ENCODE measurements at places on chromosomes 1 and 21. TPM values are rescaled to one million over a fixed set of nuclear protein-coding genes. Genes with fewer than 3 reads are reported as not detected.

The TNFRSF8 gene
- total RNA-seq = 0.16 TPM

The KCND3 gene
- 0.03 TPM for total RNA-seq

The AMY1C gene
- total RNA-seq = not detected

The C1orf74 gene
- 2.6 TPM for total RNA-seq

The FABP3 gene
- 601 TPM for total RNA-seq

The GSTM3 gene
- total RNA-seq = 11.5 TPM

The THEM5 gene
- not detected for total RNA-seq

The ETV3 gene
- total RNA-seq = 11.7 TPM

The CRYZ gene
- total RNA-seq = 46.0 TPM

The B4GALT2 gene
- total RNA-seq = 84.4 TPM

The CHAF1B gene
- total RNA-seq = 1.3 TPM

The DENND1B gene
- total RNA-seq = 15.8 TPM

Data from myocyte (in vitro differentiated cells).